NCI-H1417 (cell line): ENCODE measurements at places on chromosomes 3 and 15.
A peak's percentile ranks its signal among the peaks of the same experiment; 100 is the strongest.

- peak; percentile 79 for DNase-seq
These were observed 449 bp downstream of the RAF1 start for GRCh38 chr3:12663401-12663935.

DNA sequence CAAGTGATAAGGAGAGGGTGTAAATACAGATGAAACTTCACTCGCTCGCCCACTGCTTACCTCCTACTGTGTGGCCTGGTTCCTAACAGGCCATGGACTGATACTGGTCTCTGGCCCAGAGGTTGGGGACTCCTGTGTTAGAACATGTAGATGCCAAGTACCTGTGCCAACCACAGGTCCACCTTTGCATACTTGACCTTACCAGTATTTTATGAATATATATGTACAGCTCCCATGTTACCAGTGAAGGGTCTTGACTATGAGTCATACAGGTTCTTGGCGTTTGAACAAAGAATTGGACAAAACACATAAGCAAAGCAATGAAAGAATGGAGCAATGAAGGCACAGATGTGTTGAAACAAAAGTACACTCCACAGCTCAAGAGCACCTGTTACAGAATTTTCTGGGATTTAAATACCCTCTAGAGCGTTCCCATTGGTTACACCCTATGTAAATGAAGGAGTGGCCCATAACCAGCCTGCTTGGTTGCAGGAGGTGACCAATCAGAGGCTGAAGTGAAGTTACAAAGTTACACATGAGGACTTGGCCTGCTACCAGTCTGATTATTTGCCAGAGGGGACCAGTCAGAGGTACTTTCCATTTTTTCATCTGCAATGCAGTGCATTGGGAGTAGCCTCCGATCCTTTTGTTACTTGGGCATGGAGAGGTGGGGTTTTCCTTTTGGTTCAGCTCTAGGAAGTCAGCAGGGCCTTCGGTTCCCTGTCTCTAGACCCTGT lies 1.7 kb upstream of the GFM1 start:
- DNase-seq: no peak

GRCh38 chr3:47527952-47528725 lies 14.6 kb upstream of the ELP6 start:
- no peak for DNase-seq

DNA sequence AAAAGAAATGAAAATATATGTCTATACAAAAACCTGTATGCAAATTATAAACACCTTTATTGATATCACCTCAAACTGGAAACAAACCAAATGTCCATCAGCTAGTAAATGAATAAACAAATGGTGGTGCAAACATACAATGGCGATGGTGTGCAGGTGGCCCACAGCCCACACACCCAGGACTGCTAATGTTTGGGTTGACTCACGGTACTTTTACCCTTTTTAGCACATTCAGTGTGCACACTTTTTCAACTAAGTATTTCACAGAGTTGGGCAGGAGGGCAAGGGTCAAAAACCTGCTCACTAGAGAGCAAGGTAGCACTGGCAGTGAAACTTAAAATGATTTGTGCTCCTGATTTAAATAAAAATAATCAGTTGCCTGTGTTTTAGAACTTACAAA lies 123.1 kb upstream of the BHLHE40 start:
- no peak for DNase-seq

DNA sequence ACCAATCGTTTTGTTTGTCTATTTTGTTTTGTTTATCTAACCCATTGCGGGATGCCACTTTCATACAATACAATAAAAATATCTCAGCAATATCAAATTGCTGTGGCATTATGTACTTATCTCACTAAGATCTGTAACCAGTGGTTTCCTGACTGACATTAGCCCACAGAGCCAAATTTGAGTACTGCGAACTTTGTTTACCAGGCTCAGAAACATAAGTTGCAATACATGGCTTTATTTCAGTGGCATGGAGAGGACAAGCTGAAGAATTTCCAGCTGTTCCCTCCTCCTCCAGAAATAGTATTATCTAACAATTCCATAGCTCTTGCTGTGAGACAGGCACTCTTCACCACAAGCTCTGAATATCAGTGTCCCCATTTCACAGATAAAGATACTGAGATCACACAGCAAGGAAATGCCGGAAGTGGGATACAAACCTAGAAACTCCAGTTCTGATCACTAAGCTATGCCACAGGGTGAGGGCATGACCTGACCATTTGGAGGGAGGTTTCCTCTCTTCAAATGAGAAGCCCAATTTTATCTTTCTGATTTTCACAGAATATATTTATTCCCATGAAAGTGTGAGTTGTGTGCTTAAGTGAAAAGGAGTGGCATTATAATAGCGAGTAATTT lies 469.9 kb upstream of the CBLB start:
- no peak for DNase-seq

DNA sequence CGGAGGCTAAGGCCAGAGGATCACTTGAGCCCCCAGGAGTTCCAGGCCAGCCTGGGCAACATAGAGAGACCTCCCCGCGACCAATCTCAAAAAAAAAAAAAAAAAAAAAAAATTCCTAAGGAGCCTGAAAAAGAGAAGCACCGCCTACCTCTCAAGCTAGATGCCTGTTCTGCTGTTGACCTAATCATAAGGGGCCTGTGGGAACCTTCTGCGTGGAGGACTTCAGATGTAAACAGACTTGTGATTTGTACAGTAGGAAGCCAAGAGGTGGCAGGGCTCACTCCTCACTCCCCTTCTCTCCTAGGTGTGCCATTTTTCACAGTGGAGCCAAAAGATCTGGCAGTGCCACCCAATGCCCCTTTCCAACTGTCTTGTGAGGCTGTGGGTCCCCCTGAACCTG lies 3.2 kb downstream of the TYRO3 start:
- no peak for DNase-seq

DNA sequence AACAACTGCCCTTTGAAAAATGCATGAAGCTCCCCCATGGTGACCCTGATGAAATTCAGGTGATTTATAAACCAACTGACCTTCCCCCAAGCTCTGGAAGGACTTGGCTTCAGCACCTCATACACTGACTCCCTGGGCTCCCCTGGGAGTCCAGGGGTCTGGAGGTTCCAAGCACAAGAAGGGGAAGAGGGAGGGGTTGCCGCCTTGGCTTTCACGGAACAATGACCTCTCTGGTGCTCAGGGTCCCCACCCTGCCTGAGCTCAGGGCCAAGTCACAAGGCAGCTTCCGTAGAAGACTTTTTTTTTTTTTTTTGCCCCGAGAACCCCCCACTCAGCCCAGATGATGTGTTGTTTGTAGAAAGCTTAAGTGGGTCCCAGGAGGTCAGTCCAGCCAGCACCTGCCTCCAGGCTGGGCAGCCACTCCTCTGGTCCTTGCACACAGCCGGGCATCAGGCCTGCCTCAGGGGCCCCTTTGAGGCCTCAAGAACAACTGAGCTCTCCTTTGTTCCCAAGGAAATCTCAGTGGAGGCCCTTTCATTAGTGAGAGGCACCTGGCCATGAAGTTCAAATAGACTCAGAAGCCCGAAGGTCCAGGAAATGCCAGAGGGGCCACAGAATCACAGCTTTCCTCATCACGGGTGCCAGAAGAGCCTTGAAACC lies 14.0 kb upstream of the ALAS1 start:
- no peak for DNase-seq

- peak; percentile 63 for DNase-seq
These were observed 54.0 kb downstream of the KCNAB1 start for GRCh38 chr3:156174229-156174847.

DNA sequence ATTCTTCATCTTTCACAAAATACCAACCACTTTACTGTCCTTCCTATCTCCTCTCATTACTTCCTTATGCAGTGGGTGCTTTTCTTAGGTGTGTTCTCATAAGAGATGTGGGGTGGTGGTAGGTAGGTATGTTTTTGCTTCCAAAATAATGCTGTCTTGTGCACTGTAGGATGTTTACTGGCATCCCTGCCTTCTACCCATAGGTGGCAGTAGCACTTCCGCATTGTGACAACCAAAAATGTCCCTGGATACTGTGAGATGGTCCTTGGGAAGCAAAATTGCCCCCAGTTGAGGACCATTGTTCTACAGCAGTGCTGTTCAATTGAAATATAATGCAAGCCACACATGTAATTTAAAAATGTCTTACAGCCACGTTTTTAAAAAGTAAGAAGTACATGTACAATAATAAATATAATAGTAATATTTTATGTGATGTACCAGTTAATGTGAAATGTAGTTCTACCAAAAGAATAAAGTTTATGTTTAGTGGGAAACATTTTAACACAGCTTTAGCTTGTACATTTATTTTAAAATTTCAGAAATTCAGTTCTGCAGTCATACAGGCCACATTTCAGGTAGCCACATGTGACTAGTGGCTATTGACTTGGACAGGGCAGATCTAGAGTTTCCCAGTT lies 75.2 kb downstream of the NEO1 start:
- peak; percentile 15 for DNase-seq

- no peak for DNase-seq
These were observed 31.7 kb upstream of the THUMPD3 start for GRCh38 chr3:9331171-9331570.

DNA sequence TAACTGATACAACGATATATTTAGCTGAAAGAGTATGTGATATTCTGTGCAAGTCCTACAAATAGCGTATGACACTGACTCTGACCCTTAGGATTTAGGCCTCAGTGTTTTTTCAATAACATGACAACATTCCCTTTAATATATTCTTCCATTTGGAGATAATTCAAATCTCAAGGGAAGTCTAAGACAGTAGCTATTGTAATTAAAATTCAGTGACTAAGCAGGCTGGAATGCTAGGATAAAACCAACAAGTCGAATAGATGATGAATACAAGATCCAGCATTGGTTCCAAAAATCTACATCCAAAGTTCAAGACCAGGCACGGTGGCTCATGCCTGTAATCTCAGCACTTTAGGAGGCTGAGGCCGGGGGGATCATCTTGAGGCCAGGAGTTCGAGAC lies 56.2 kb downstream of the QTRT2 start:
- no peak for DNase-seq

GRCh38 chr3:183142199-183142598 lies 20.3 kb downstream of the LAMP3 start:
- no peak for DNase-seq

DNA sequence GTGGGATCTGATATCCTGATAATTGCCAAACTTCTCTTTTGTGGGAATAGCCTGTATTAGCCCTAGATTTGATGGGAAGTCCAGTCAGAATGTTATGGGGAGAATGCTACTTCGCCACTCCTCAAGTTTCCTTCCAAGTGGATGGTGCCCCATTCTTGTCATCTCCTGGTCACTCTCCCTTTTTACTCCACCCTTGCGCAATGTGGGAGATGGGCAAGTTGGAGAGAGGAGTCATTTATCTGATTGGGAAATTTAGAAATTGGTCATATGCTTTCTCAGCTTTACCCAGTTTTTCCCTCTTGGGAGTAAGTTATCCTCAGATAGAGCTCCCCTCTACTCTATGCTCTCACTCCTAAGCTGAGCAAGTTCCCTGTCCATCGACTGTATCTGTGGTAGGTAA lies 14.4 kb downstream of the FANCD2OS start:
- DNase-seq: no peak

GRCh38 chr3:52685285-52685708 lies 416 bp downstream of the PBRM1 start:
- peak; percentile 86 for DNase-seq

GRCh38 chr3:153624310-153625030 lies 462.4 kb downstream of the RAP2B start:
- DNase-seq: no peak

GRCh38 chr3:190444576-190445145 lies 5.0 kb downstream of the TMEM207 start:
- DNase-seq: no peak

GRCh38 chr3:107235928-107236315 lies 141.3 kb upstream of the CCDC54 start:
- DNase-seq: peak; percentile 75

- DNase-seq: peak; percentile 70
These were observed at the start of gene ABHD14A for GRCh38 chr3:51974963-51975851. TSS of gene ABHD14A (plus strand) at chr3:51975064. CDS start at chr3:51975136, 72 bp downstream.

DNA sequence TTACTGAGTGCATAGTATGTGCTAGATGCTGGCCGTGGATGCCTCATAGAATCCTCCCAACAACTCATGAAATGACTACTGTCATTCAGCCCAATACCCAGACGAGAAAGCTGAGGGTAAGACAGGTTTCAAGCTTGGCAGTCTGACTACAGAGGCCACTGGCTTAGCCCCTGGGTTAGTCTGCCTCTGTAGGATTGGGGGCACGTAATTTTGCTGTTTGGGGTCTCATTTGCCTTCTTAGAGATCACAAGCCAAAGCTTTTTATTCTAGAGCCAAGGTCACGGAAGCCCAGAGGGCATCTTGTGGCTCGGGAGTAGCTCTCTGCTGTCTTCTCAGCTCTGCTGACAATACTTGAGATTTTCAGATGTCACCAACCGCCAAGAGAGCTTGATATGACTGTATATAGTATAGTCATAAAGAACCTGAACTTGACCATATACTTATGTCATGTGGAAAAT lies 1.0 kb upstream of the CCR5 start:
- no peak for DNase-seq

DNA sequence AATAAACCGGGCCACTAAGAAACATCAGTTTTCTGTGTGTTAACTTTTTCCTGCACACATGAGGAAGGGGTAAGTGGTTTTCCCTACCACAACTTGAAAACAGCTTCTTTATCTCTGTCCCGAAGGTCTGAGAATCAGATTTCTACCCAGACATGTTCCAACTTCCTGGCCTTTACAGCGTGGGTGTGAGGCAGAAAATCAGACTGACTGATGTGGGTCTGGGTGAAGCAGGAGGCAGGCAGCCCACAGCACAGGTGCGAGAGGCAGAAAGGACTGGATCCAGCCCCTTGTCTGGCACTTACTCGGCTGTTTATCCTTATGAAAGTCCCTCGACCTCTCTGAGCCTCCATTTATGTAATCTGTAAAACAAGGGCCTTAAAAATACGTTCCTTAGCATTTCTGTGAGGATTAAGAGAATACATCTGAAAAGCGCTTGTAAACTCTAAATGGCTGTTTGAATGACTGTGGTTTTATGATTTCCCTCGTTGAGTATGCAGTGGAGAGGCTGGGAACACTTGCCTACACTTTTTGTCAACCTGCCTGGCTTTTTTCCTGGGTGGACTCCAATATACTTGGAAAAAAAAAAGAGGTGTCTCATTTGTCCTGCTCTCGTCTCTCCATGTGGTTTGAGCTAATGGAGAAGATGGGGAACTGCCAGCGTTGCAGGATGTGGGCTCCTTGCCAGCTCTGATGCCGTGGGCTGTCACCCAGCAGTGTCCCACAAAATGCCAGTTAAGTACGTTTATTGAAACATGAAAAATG lies 3.1 kb downstream of the AGBL1 start:
- DNase-seq: no peak

DNA sequence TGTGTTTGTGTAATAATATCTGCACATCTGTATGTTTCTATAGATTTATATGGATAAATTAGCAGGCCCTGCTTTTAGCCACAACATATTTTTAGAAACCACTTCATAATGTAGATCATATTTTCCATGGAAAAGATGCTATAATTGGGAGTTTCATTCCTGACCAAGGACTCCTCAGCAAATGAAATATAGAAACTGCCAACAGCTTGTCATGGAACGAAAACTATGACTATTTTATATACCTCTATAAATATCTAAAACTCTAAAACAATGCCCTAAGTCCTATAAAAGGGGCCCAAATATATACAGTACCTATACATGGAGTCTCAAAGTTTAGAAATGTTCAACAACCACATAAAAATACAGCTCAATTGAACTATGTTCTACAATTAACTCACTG lies 27.9 kb downstream of the EID1 start:
- DNase-seq: no peak
